ENCODE measurements at places on chromosomes 4 and X. TPM values are rescaled to one million over a fixed set of nuclear protein-coding genes. Genes with fewer than 3 reads are reported as not detected.
A peak's percentile ranks its signal among the peaks of the same experiment; 100 is the strongest.

- no peaks in the 10 kb centered on the region for H3K27me3 ChIP-seq
- H3K27ac ChIP-seq: no peak overlapping the region
- H3K4me3 ChIP-seq: no peak overlapping the region
Observed at GRCh38 chrX:32155044-32155638, 1056.2 kb downstream of the DMD start.

DNA sequence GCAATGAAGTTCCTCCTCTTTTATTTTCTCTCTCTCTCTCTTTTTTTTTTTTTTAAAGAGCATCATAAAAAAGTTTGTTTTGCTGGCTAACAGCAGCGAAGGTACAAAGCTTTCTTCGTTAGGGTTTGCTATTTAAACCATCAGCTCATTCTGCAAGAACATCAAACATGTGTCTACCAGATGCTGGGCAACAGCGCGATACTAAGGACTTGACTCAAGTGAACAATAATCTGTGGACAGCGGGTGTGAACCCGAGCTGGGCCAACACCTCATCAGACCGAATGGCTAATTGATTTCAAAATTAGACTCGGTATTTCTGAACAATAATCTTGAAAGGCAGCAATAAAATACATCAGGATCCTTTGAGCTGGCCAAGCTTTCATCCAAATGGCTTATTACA, 246.4 kb downstream of the FBXO8 start:
- no peak overlapping the region for H3K4me3 ChIP-seq
- H3K36me3 ChIP-seq: no peaks in the 10 kb centered on the region
- DNase-seq: no peak
- no peak overlapping the region for H3K27ac ChIP-seq
- no peaks in the 10 kb centered on the region for H3K27me3 ChIP-seq
- no peaks in the 10 kb centered on the region for H3K4me1 ChIP-seq

The UCHL1 gene
- 160 TPM for total RNA-seq

GRCh38 chr4:93540562-93540961, 288.0 kb upstream of the ATOH1 start:
- no peaks in the 10 kb centered on the region for H3K4me1 ChIP-seq
- H3K4me3 ChIP-seq: no peak overlapping the region
- no peak for DNase-seq
- H3K27ac ChIP-seq: no peak overlapping the region

The HPGD gene
- total RNA-seq: 232 TPM

- H3K4me3 ChIP-seq: no peak overlapping the region
- peak; percentile 21 for DNase-seq
- H3K4me1 ChIP-seq: peaks cover 43% of the 10 kb centered on the region
- no peak overlapping the region for H3K27ac ChIP-seq
- no peaks in the 10 kb centered on the region for H3K36me3 ChIP-seq
Observed at GRCh38 chr4:8538076-8538702, 42.0 kb upstream of the GPR78 start.

DNA sequence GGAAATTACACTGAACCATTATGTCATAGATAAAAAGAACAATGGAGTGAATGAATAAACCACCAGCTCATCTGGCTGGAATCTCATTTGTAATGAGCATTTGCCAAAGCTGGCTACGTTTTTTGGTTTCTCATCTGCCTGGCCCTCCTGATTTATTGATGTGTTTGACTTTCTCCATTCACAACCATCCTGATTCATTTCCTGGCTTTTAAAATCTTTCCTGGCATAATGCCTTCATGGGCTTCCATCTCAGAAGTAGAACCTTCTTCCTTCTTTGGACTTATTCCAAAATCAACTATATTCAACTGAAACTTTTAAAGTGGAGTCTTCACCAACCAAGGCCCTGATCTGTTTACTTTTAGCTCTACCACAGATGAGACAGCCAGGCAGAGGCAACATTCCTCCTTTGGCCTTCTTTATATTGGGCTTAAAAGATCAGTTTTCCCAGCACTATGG, 36.0 kb upstream of the ARSJ start:
- DNase-seq: no peak
- H3K27ac ChIP-seq: no peak overlapping the region
- no peaks in the 10 kb centered on the region for H3K36me3 ChIP-seq
- H3K27me3 ChIP-seq: no peaks in the 10 kb centered on the region

DNA sequence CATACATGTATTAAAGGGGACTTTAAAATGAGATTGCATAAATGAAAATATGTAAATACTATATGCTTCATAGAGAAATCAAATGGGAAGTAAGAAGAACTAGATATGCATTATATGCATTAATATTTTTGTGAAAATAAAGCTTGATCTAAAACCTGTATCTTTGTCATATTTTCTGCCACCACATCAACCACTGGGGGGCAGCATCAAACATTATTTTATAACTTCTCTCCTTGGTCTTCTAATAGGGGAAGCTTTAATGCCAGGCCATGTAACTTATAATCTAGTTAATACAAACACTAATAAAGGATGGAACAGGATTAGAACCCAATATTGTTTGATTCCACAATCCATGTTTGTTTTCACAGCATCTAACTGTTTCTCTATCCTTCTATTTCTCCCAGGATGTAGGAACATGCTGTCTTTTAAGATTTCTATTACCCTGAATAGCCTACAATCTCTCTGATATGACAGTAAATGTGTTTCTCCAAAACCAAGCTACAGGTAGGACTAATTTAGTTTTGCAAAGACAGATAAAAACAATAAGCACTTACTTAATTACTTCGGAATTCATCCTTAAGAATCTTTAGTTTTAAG, 10.0 kb downstream of the QRFPR start:
- no peak overlapping the region for H3K4me3 ChIP-seq
- no peak for DNase-seq
- no peaks in the 10 kb centered on the region for H3K36me3 ChIP-seq
- H3K4me1 ChIP-seq: no peaks in the 10 kb centered on the region
- no peak overlapping the region for H3K27ac ChIP-seq

DNA sequence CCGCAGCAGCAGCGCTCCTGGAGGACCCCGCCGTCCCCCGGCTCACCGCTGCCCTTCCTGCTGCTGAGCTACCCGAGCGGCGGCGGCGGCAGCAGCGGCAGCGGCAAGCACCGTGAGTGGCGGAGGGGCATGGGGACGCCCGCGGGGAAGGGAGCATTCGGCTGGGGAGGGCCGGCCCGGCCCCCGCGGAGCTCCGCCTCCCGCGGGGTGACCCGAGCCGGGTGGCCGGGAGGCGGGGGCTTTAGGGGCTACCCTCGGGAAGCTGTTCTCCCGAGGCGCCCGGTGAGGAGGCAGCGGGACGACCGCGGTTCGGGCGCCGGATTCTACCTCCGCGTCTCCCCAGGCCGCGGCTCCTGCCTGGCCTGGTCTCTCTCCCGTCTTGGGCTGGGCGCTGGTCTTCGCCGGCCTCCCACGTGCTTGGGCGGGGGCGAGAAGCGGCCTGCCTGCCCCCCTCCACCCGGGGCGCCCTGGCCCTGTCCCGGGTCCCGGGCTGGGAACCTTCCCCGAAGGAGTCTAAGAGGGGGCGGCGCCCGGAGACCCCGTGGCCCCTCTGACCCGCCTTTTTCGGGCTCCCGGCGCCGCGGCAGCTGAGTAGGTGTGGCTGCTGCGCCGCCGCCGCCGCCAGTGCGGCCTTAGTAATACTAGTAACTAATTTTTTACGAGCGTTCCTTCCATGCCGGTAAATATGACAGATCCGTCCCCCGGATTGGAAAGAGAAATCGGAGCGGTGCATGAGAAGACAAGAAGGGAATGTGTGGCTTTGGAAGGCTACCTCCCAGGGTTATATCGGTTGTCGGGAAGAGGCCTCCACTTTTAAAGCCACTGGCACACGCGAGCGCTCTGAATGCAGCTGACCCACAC, 16.4 kb upstream of the RUFY3 start:
- no peaks in the 10 kb centered on the region for H3K27me3 ChIP-seq
- peaks cover 23% of the 10 kb centered on the region for H3K4me1 ChIP-seq
- peak; percentile 85 for DNase-seq
- H3K27ac ChIP-seq: peak overlapping the region; percentile 96
- H3K4me3 ChIP-seq: peak overlapping the region; percentile 79
- no peaks in the 10 kb centered on the region for H3K36me3 ChIP-seq

- H3K27me3 ChIP-seq: no peaks in the 10 kb centered on the region
- no peak overlapping the region for H3K27ac ChIP-seq
- no peaks in the 10 kb centered on the region for H3K36me3 ChIP-seq
Observed at GRCh38 chr4:112060212-112060611, 85.0 kb upstream of the FAM241A start.

The CA5B gene
- 6.7 TPM for total RNA-seq

DNA sequence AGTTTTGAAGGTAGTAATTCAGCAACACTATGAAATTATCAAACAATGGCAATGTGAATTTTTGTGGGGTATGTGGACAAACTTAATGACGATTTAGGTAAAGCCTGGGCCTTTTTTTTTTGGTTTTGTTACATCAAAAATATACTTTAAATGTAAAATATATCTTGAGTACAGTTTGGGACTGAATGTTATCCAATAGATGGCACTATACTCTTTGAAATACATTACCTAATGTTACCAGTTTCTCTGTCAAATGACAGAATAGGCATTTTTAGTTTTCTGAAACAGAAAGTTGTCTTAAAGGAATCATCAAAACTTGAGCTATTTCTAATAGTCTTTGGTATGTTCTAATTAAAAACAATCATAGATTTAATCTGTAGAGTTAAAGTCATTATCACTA, 1651.9 kb downstream of the C4orf33 start:
- no peaks in the 10 kb centered on the region for H3K36me3 ChIP-seq
- no peak overlapping the region for H3K4me3 ChIP-seq
- H3K27me3 ChIP-seq: no peaks in the 10 kb centered on the region
- H3K27ac ChIP-seq: no peak overlapping the region

The CXXC4 gene
- total RNA-seq: 3.2 TPM

GRCh38 chrX:123267220-123267619, 83.1 kb downstream of the GRIA3 start:
- no peaks in the 10 kb centered on the region for H3K4me1 ChIP-seq
- no peaks in the 10 kb centered on the region for H3K27me3 ChIP-seq
- no peaks in the 10 kb centered on the region for H3K36me3 ChIP-seq
- no peak for DNase-seq

The SLC34A2 gene
- not detected for total RNA-seq

DNA sequence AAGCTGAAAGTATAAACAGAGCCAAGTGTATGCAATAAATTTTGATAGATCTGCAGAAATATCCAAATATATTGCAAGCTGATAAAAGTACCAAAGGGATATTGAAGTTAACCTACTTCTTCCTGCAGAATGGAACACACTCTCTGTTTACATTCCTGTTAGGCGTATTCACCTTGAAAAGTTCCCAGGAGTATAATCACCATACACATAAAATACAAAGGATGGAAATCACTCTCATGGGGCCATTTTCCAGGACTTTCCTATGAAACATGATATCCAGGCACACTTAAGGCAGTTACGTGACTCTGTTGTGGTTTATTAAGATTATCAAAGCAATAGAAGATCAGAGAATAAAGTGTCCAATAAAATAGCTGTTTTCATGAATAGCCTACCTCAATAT, 1142.3 kb downstream of the NLGN4X start:
- no peaks in the 10 kb centered on the region for H3K36me3 ChIP-seq
- H3K4me1 ChIP-seq: no peaks in the 10 kb centered on the region
- no peak overlapping the region for H3K27ac ChIP-seq
- no peak for DNase-seq

DNA sequence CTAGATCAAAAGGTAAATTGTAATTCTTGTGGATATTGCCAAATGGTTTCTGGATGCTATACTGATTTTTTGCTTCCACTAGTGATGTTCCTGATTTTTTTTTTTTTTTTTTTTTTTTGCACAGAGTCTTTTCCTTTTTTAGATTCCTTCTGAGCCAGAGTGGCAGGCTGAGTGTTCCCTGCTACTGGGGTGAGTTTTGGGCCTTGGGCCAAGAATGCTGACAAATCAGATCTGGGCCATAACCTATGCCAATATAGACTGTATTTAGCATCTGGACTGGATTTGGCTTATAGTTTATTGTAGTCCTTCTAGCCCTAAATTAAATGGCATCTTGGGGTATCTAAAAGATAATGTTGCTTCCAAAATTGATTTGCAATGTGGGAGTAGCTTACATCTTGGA, 52.8 kb downstream of the REPS2 start:
- H3K4me3 ChIP-seq: no peak overlapping the region
- no peaks in the 10 kb centered on the region for H3K4me1 ChIP-seq
- no peaks in the 10 kb centered on the region for H3K36me3 ChIP-seq
- no peak for DNase-seq
- H3K27ac ChIP-seq: no peak overlapping the region

GRCh38 chr4:78298618-78299017, 241.5 kb downstream of the FRAS1 start:
- no peaks in the 10 kb centered on the region for H3K36me3 ChIP-seq
- H3K27me3 ChIP-seq: no peaks in the 10 kb centered on the region
- H3K27ac ChIP-seq: no peak overlapping the region
- H3K4me3 ChIP-seq: no peak overlapping the region
- no peak for DNase-seq

The CTAG1A gene
- total RNA-seq: not detected

DNA sequence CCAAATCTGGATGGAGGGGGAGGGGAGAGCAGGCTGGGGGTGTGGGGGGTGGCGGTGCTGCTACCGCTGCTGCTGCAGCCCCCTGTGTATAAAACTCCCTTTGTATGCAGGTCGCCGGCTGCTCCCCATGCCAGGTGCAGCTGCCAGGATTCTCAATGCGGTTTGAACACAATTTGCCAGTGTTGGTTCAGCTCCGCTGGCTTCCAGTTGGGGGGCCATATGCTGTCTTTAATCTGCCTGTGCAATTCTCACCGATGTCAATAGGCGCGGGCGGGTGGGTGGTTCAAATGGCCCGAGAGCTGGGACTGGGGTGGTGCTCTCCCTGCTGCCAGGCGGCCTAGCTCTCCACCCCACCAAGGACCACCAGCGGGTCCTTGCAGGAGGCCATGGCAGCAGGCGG, 257.6 kb downstream of the BCOR start:
- no peaks in the 10 kb centered on the region for H3K36me3 ChIP-seq
- no peaks in the 10 kb centered on the region for H3K27me3 ChIP-seq
- no peak overlapping the region for H3K4me3 ChIP-seq
- no peaks in the 10 kb centered on the region for H3K4me1 ChIP-seq
- no peak overlapping the region for H3K27ac ChIP-seq

- H3K4me1 ChIP-seq: no peaks in the 10 kb centered on the region
- DNase-seq: no peak
- H3K27ac ChIP-seq: peak overlapping the region; percentile 50
- no peak overlapping the region for H3K4me3 ChIP-seq
- H3K27me3 ChIP-seq: no peaks in the 10 kb centered on the region
Observed at GRCh38 chr4:38967260-38968095, 64.7 kb downstream of the TMEM156 start.

The F8A2 gene
- not detected for total RNA-seq

The FBXL5 gene
- total RNA-seq: 134 TPM

DNA sequence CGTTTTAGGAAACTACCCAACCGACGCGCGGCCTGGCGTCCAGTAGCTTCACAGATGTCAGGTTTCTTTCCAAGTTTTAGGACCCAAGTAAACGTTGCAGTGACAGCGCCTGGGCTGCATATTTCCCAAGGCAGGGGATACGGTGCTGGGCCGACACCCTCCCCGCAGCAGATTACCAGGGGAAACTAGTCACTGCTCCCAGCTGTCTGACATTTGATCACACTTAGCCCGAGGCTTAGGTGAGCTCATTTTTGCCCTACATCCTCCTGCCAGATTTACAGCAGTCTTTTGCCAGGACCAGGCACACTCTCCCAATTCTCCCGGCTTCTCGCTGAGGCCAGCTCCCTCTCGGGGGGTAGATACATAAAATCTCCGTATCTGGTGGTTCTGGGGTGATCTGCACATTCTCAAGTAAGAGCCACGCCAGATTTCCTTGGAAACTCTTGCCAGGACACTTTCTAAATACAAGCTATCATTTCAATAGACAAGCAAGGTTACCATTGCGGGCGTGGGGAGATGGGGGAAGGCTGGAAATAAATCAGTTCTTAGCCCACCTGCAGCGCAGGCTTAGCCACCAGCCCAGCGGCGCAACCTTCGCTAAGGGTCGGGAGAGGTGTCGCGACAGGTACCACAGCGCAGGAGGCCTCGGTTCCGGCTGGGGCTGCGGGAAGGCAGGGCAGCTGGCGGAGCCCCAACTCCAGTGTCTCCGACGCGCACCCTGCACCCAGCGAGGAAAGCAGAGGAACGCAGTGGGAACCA, 2.5 kb upstream of the SOX3 start:
- DNase-seq: no peak
- no peak overlapping the region for H3K27ac ChIP-seq
- no peaks in the 10 kb centered on the region for H3K36me3 ChIP-seq

Data from sigmoid colon (tissue), 7 donors.